PC-9 (cell line): ENCODE measurements at places on chromosomes 6 and 20. TPM values are rescaled to one million over a fixed set of nuclear protein-coding genes. Genes with fewer than 3 reads are reported as not detected.

The ZNF451 gene
- 31.7 and 50.6 TPM in 2 replicates for total RNA-seq

The PEX6 gene
- total RNA-seq, result 25.9 and 31.3 TPM in 2 replicates

The HLA-DMB gene
- 0.73 and 1.1 TPM in 2 replicates for total RNA-seq

The TFB1M gene
- total RNA-seq, result 17.7 and 19.5 TPM in 2 replicates

The HAO1 gene
- total RNA-seq, result not detected in 2 replicates

The SMLR1 gene
- not detected in 2 replicates for total RNA-seq

The LY86 gene
- not detected in 2 replicates for total RNA-seq

The OR12D3 gene
- total RNA-seq, result not detected in 2 replicates

The REM1 gene
- total RNA-seq, result not detected in 2 replicates

The SCUBE3 gene
- 0.10 and 0.17 TPM in 2 replicates for total RNA-seq

The KHDC1L gene
- 1.1 TPM in 1 of 2 replicates, not detected in the other for total RNA-seq

The NOX3 gene
- not detected in 2 replicates for total RNA-seq

GRCh38 chr20:33945391-33946081 lies 48.2 kb upstream of the RALY start:
- DNase-seq, result no peak

DNA sequence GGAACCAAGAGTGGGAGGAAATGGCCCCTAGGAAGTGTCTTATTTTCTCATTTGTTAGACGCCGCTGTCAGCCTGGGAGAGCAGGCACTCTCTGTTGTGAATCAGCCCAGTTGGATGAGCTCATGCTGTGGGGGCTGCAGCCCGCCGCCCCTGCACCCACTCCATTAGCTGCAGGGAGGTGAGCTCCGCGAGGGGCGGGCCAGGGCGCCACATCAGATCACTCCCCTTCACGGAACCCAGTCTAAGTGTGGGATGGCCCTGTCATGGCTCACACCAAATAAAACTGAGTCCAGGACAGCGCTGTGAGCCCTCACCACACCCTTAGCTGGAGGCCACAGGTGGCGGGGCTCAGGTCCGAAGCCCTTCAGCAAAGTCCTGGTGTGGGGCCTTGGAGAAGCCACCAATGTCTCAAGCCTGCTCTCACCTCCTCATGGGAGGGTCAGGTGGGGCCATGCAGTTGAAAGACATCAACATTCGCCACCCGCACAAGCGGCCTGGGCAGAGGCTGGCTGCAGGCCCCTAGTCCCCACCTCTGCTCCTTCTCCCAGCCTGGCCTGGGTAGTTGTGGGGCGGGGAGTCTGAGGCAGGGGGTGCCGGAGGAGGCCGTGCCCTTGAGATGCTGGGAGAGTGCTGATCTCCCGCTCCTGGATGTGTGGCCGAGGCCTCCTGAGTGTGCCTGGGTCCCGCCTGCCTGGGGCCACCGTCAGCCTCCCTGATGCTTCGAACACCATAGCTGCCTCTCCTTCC lies 66.2 kb upstream of the SLCO4A1 start:
- DNase-seq, result no peak

DNA sequence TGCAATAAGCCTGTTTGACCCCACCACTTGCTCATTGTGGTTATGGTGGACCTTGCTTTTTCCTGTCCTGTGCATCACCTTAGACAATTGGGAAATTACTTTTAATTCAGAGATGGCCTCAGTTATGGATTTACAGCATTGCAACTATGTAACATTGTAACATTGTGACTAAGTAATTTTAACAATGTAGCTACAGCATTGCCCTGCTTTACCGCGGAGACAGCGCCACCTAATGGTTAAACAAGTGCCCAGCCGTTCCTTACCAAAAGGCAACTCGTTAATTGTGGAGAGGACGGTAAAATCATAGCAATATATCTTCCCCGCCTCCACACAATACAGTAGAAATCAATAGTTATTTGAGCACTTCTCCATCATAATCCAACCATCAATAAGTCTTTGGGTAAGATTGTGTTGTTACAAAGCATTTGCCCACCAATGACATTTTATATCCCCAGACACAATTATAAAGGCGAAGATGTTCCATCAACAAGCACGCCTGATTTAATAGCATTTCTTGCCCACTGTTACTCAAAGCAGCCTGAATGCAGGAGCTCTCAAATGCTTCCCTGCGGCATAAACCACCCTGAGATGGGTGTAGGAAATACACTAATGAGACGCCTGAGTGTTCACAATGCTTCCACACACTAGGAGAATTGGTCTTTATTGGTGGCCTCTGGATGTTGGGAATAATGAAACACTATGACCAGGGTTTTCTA lies 93.7 kb downstream of the PROKR2 start:
- peak; percentile 53 for DNase-seq

GRCh38 chr6:131122007-131122406 lies 13.3 kb upstream of the AKAP7 start:
- DNase-seq, result no peak

DNA sequence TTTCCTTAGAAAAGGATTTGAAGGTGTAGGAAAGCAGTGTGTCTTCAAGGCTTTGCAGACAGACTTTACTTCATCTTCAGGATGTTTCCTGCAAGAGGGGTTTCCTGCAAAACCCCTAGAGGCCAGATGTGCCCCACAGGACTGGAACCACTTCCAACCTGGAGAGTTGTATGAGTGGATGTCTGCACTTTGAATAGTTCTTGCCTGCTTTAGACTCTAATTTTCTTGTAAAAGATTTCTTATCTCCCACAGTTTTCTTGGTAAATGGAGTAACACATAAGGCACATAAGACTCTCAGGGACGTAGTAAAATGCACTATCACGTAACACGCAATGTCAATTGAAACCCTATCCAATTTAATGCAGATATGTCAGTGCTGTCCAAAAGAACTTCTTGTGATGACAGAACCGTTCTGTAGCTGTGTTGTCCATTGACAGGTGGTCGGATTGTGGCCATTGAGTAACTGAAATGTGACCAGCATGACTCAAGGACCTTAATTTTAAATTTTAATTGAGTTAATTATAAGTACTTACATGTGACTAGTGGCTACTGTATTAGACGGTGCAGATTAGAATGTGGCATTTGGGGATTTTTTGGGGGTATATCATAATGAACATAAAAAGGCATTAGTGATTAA lies 118.7 kb downstream of the JARID2 start:
- no peak for DNase-seq

GRCh38 chr6:10740061-10740460 lies 7.5 kb upstream of the TMEM14B start:
- no peak for DNase-seq

DNA sequence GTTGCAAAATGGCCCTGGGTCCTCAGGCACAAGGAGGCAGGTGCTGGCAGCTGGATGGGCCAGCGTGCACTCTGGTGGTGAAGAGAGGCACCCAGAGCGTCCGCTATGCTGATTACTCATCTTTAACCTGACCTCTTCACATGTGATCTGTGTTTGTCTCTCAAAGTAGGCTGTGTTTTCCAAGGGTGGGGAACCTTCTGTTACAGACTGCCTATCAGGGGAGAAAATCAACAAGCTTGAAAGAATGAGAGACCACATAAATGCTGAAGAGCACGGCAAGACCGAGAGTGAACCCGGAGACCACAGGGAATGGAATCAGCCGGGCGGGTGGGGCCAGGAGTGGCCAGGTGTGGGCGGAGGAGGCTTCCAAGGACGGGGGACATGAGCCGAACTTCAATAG lies 16.2 kb downstream of the BNIP5 start:
- DNase-seq, result no peak

DNA sequence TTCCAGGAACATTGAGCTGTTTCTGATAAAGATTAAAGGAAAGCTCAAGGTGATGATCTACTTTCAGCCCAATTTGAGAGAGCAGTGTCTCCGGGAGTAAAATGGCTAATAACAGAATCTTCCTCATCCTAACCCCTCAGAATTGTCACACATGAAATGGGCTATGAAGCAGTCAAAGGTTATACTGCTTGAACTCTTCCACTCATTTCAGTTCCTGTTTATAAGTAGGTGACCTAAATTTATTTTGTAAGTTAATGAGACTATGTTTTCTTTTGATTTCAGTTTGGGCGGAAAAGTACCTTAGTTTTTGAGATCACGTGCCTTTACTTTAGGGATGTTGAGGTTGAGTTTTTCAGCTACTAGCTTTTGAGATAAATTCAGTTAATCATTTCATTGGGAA lies 47.2 kb downstream of the QKI start:
- DNase-seq, result no peak

GRCh38 chr20:46994341-46994740 lies 99.7 kb downstream of the EYA2 start:
- no peak for DNase-seq

DNA sequence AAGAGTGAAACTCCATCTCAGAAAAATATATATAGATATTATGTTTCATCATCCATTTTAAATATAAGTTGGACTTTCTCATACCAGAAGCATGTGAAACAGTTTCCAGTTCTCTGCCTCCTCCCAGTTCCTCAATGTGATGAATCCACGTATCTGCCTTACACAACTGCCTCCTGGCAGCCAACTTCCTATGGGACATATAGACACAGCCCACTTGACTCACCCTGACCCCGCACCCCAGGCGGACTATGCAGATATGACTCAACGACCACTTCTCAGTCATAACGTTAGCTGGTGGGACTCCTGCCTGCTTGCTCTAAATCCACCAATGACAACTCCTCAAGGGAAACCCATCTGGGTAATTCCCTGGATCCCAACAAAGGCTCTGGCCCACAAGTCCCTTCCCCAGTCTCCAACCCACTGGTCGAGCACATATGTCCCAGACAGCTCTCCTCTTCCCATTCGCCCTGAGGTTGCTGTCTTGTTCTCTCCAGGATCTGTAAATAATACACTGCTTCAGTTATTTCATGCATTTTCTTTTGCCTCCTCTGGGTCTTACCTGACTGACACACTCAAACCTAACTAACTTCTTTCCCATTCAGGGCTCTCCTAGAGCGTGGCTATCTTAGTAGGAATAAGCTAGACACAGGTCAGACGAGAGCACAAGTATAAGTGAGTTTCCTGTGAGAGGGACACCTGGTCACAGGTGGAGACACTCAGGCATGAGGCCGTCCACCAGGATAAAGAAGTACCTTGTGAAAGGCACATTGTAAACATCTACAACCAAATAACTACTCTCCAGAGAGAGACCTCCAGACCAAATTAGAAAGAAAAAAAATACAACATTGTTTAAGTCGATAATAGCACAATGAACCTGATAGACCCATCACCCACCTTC lies 548.5 kb downstream of the CD83 start:
- peak; percentile 25 for DNase-seq

DNA sequence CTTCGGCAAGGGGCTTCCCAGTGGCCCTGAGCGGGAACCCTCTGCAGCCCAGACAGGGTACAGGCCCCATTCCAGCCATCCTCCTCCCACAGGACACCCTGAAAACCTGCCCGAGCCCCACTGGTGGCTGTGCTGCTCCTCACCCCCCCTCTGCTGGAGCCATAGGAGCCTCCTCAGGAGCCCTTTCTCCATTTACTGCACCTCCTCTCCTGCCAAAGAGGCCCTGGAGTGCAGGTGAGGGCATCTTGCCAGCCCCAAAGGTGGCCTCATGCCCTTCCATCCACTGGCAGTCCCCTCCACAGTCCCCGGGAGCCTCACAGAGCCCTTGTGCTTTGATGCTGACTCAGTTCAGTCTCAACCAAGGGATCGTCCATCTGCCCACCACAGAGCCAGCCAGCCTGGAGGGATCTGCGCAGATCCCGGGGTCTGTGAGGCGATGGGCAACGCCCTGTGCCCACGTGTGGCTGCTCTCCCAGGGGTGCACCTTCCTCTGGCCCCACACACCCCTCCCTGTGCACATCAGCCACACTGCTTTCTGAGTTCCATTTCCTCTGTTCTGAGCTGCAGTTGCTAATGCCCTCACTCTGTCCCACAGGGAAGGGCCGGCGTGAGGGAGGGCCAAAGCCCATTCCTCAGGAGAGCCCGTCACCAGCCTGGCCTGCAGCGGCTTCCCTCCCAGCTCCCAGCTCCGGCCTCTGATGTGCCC lies 228.5 kb downstream of the DLL1 start:
- DNase-seq, result no peak

DNA sequence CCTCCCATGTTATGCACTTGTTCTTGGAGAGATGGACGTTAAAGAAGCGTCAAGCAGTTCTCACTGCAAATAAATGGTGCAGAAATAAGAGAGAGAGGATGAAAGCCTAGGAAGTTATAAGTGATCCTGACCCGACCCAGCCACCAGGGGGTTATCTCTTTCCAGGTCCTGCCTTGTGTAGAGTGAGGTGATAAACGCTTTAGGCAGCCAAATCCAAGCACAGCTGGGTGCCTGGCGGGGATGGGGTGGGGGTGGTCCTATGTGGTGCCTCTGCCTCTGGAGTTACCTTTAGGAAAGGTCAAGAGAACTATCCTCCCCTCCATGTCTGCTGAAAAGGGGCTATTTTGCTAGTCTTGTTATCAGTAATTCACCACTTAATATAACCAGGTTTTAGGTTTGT lies 9.2 kb upstream of the TFAP2A start:
- DNase-seq, result no peak

DNA sequence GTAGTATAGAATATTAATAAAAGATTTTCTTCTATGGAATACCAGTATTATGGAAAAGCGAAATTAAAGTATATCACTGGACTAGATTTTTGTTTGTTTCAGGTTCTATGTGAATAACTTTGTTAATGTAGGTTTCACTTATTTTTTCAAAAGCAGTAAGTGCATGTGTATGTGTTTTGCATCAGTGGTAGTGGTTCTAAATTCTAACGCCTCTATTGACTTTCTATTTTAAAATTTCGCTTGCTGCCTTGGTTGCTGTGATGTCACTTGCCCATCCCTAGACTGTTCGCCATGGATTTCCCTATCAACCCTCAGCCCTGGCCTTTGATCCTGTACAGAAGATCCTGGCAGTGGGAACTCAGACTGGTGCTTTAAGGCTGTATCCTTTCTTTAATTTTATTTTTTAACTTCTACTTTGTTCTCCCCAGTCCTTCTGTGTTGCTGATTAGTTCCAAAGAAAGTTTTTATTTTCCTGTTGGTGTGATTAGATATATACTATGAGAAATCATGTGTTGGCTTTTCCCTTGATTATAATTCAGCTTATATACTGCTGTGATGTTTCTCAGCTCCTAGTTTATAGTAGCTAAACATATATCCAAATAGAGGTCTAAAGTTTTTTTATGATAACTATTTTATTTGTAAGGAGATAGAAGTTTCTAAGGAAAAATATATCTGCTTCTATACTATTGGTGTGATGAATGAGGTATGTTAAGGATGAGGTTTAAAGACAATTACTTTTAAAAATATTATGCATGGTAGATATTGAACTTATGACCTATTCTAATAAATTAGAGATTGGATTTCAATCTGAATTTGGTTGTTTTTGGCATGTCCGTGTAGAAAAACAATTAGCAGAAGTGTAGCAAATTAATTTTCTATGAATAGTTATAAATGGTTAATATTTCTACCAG lies 1.7 kb downstream of the STXBP5 start:
- no peak for DNase-seq

DNA sequence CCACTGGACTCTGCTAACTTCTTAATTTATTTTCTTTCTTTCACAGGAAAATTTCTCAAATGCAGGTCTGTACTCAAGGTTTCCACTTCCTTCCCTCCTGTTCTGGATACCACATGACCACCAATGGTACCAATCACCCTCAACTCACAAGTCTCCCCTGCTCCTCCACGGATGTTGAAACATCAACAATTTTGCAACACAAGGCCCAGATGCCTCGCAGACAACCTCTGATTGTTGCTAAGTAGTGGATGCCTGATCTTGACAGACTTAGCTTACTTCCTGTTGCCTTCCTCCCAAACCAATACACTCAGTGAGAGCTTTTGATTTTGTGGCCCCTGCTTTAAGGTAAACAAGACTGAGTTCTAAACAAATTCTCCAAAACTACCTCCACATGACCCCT lies 146.6 kb downstream of the FRK start:
- DNase-seq, result no peak

GRCh38 chr20:11529047-11529446 lies 388.6 kb upstream of the BTBD3 start:
- DNase-seq, result no peak
